ENCODE measurements at places on chromosomes 7 and 10.

DNA sequence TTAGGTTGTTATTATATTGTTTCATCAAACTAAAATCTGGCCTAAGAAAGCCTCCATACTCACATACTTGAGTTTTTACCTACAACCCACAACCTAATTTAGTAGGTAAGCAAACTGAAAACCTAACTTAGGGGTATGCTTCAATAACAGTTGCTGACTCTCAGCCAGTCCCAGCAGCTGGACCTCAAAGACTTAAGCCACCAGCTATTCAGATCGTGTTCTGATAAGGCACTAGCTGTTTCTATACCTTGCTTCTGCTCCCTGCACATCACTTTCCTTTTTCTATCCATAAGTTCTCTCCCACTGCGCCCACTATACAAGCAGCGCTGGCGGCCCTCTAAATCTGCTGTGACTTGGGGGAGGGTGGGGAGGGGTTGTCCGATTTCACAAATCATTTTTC lies 42.3 kb downstream of the SUGCT start:
- DNase-seq, result no peak

DNA sequence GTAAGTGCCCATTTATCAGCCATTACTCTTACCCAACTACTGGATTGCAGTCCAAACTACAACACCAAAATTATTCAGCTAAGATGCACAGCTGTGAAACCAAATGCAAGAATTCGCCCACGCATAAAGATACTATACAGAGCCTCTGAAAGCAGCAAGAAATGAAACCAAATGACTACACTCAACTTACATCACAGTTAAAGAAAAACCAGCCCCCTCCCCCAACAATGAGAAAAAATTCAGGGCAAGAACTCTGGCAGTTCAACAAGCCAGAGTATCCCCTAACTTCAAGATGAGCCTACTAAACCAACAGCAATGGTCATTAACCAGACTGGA lies 209.1 kb upstream of the VWC2 start:
- no peak for DNase-seq

DNA sequence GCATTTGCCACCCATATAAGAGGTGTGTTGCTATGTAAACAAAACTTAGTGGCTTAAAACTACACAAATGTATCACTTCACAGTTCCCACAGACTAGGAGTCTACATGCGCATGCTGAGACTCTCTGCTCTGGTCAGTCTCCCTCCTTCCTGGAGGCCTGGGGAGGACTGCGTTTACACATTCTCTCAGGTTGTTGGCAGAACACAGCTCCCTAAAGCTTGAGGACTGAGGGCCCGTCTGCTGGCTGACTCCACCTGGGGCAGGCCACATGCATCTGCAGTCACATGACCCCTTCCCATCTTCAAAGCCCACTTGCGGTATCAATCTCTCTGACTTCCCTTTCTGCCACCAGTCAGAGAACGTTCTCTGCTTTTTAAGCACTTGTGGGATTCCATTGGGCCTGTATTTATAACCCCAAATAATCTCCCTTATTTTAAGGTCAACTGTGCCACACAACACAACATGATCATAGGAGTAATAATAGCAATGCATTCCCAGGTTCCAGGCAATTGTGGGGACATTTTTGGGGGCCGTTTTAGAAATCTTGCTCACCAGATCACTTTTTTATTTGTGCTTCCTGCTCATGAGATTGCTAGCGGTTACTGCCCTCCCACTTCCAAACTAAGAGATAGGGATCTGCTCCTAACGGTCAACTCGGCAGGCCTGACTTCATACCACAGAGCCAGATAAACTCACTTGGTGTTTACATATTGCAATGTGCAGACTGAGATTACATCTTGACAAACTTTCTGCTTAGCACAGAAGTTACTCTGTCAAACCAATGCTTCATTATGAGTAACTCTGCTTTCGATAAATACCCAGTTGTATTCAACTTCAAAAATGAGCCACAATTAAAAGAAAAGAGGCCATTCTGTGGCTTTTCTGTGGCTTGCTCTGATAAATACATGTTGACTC lies 96.3 kb downstream of the ALOX5 start:
- DNase-seq, result peak; percentile 63

- no peak for DNase-seq
Measured at GRCh38 chr10:19576576-19576975, 239.7 kb upstream of the PLXDC2 start.

DNA sequence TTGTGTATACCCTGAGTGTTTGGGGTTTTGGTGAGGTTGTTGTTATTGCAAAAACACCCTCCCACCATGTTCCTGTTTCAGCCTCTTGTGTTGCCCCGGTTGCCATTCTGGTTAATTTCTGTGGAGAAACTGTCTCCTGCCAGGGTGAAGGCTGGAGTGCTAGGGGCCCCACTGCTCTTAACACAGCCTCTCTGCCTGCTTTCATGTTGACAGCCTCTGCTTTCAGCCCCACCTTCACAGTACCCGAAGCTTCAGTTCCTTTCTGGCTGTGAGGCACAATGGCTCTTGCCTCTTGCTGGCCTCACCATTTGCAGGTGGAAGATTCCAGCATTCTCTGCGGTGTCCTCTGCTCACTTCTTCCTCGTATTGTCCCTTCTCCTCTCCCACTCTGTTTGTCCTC lies 19.2 kb downstream of the SLC18A2 start:
- peak; percentile 14 for DNase-seq

DNA sequence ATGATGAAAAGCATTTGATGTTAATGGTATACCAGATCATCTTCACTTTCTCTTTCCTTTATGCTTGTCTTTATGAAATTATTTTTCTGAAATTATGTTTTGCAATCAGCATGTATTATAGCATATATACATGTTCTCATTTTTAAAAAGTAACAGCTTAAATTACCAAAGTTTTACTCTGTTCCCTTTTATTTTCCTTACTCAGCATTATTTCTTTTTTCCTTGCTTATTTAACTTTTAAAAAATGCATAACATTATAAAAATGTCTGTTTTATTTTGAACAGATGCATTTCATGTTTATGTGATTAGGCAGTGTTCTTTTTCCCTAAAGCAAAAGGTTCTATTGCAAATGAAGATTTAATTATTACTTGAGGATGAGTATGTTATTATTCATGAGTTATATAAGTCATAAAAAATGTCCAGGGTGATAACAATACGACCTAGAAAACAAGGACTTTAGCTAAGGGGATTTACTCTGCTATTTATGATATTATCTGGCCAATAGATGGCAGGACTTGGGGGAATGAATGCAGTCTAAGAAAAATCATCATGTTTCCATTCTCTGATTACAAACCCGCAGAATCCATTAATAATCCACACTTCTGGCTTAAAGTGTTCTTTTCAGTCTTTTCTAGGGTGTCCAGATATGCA lies 38.5 kb downstream of the CABCOCO1 start:
- DNase-seq, result no peak

DNA sequence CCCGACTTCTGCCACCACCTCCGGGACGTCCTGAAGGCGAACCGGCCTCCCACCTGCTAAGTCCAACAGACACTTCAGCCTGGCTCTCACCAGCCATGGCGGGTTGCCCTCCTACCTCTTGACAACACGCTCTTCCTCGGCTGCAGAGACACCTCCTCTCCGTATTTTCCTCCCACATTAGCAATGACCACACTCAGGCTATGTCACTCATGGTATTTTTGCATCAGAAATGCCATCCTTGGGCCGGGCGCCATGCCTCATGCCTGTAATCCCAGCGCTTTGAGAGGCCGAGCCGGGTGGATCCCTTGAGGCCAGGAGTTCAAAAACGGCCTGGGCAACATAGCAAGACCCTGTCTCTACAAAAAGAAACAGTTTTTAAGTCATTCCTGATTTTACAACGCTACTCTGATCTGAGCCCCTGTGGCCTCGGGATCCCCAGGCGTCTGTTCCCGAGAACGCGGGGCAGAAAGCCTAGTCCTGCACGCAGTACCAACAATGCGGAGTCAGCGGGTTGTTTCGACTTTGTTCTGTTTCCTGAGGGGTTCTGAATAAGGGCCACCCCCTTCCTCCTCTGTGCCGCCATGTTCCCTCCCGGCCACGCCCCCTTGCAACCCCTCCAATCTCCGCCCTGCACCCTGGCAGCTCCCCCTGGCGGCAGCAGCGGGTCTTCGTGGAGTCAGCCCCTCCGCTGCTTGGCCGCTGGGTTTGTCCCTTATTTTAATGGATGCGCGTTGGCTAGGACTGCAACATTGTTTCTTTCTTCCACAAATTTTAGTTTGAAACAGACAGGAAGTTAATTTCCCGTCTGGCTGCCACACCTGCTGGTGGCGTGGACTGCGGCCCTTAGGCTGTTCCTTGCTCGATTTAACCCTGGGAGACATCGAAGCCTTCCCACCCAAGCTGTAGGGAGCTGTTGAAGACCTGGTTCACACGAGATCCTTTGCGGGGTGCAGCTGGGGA lies 9.7 kb upstream of the ZFAND2A start:
- DNase-seq, result peak; percentile 86

DNA sequence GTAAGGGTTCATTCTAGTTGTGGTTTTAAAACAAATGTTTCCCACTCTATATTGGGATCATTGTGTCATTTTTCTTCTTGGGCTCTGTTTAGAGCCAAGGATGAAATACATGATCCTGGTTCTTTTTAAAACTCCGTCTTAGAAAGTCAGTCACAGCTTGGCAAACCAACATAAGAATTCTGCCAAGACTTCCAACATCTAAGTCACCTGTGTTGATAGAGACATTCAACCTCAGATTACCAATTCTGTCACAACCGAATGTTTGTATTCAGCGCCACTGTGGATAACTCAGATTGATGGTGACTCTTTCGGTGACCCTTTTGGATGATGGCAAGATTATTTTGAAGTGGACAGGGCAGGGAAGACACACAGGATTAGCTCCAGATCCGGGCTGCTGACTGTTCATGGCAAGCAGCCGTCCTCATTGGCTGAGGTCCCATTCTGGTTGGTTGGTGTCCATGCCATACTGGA lies 255.4 kb downstream of the ARHGAP21 start:
- DNase-seq, result no peak

GRCh38 chr10:91250341-91250740 lies 29.9 kb downstream of the PCGF5 start:
- no peak for DNase-seq

DNA sequence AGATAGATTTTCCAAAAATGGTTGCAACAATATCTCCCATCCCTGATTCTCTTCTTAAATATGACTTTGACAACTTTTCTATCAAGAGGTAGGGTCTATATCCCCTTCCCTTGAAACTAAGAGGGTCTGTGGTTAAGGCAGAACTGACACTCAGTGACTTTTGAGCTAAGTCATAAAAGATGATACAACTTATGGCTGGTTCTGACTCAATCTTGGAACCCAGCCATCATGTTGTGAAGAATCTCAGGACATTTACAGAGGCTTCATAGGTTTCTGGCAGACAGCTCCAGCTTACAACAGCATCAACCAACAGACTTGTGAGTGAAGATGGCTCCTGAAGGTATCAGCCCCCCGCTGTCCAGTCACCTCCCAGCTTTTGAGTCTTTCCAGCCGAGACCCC lies 203.5 kb downstream of the RNLS start:
- no peak for DNase-seq

DNA sequence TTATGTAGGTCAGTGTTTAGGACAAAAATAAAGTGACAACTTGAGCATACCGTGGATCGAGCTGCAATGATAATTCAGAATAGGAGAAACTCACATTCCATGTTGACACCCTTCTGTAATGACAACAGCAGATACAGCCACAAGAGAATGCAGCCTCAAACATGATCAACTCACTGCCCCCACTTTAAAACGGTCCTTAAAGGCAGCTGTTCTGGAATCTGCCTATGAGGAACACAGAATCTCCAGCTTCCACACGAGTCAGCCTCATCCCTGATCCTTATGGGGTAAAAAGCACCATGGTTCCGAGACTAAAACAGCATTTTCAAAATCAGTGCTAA lies 32.5 kb upstream of the DAGLB start:
- DNase-seq, result no peak

GRCh38 chr7:141738592-141739013 lies 445 bp downstream of the SSBP1 start:
- no peak for DNase-seq

- DNase-seq, result no peak
Measured at GRCh38 chr7:29105191-29105590, 41.1 kb downstream of the CPVL start.

DNA sequence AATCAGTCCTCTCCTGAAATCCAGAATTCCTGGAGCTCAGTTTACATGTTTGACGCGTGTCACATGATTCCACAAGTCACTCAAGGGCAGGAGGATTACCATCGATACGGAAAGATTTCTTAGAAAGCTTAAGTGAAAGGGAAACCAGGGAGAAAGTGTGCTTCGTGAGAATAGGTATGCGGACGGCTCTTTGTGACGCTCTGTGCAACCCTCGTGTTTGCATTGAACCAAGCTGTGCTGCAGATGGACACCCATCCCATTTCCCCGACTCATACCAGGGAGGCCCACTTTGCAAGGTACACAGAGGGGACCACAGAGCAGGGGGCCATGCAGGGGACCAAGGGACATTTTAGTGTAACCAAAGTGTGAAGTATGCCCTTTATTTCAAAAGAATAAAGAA lies 43.2 kb downstream of the IKZF1 start:
- DNase-seq, result peak; percentile 61

DNA sequence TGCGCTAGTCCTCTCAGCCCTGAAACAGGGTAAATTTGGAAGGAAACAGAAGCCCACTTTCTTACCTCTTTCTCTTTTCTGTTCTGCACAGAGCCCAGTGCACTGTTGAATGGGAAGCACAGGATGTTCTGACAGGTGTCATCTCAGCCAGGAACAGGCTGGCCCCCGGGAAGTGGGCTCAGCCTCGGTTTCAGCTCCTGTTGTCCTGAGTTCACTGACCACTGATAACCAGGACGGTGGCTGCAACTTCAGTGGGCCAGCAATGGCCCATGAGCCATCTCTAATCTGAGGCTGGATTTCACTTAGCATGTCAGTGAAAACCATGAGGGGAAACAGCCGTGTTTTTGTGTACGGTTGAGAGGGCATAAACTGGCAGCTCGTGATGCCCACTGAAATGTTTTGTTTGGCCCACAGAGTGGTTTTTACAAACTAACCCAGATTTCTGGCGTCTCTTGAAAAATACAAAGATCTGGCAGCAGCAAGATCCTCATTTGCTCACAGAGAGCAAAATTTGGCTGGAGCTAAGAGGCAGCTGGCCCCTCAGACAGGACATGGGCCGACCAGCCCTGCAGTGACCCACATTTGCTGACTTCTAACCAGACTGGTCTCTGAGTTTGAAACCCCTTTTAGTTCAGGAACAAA lies 455.9 kb downstream of the PAXIP1 start:
- DNase-seq, result no peak

DNA sequence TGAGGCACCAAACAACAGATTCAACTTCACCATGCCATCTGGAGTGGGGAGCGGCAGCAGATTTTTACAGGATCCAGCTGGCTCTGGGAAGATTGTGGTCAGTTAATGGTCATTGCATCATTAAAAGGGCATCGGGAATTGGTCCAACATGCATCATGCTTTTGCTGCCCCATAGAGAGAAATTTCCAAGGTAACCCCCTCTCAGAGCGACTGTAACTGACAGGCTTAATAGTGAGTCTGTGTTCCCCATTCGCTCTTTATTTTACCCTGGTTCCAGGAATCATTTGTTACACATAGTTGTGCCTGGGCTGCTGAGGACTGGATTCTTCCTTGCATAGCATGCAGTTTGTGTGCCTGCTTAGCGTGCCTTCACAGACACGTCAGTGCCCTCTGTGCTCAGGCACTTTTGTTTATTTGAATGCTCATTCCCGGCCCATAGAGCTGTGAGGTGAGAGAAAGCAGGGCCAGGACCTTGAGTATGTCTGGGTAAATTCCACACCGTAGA lies 49.9 kb downstream of the CDHR3 start:
- no peak for DNase-seq
